ENCODE measurements at places on chromosomes 3 and 15.
A peak's percentile ranks its signal among the peaks of the same experiment; 100 is the strongest.

- DNase-seq, result no peak
Measured at GRCh38 chr3:126527006-126527405, 3.1 kb downstream of the CHST13 start.

DNA sequence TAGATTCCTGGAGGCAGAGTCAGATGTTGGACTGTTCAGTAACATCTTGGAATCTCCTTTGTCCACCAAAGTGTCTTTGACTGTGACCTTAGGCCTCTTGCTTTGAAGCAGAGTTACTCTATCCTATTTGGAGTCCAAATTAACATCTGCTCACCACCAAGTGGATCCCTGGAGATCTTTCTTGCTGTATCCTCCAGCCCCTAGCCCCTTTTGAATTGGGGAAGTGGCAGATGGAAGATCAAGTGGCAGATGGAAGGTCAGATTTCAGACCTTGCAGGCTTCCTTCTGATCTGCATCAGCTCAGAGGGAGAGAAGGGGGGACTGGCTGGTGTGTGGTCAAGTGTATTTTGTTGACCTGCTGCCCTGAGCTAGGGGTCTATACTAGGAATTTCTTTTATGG is 125.0 kb upstream of the ROPN1 start:
- DNase-seq, result no peak

DNA sequence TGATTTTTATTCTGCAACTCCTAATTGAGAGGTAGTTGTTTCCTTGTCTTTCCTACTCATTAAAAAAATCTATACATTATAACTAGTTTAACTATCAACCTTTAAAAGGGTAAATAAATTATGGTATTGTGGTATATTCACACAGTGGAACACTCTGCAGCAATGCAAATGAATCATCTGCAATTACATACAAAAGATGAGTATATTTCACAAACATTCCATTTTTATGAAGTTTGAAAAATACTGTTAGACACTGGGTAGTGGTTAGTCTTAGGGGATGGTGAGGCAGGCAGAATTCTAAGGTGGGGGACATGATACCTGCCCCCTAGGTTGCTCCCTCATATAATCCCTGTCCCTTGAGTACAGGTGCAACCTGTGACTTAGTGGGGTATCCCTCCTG is 44.0 kb upstream of the MAGI1 start:
- DNase-seq, result no peak

- no peak for DNase-seq
Measured at GRCh38 chr3:15743587-15744009, 54.2 kb downstream of the ANKRD28 start.

DNA sequence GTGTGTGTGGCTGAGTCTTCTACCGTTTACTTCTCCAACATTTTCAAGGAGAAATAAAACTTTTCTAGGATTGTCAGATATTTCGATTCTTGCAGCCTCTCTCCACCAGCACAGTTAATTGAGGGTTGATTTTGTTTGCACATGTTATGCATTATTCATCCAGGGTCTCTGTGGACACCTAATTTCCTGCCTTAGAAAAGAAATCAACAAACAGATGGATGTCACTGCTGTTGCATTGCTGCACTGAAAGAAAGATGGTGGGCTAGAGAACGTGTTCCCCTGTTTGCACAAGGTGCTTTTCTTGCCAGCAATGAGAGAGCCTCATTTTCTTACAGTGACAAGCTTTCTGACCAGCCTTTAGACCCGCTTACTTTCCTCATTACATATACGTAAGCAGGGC is 150.0 kb downstream of the CLSTN2 start:
- DNase-seq, result no peak

DNA sequence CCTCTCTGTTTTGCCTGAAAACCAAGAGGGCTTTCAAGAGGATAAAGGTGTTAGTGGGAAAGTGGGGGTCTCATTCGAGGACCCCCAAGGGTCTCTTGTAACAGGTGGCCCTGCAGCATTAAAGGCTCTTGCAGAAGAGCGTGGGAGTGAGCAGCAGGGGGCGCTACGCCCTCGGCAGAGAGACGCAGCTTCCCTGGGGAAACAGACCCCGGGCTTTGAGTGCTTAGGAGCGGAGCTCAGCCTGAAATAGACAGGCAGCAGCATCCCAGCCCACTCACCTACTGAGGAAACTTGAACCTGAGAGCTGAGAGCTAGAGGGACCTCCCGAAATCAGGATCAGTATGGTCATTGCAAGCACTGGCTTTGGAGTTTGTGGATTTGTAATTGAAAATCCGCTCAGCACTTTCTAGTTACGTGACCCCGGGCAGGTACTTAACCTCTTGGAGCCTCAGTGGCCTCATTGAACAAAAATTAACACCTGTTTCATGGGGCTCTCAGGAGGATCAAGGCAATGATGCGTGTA is 25.7 kb downstream of the RPLP1 start:
- peak; percentile 50 for DNase-seq

GRCh38 chr15:73722425-73722824 is 30.7 kb downstream of the INSYN1 start:
- DNase-seq, result no peak

- no peak for DNase-seq
Measured at GRCh38 chr15:56732135-56732885, 999 bp downstream of the ZNF280D start.

GRCh38 chr3:122564155-122564912 is at the start of the genes DTX3L and PARP9:
TSS of gene DTX3L (plus strand) at chr3:122564338. CDS start at chr3:122564427, 89 bp downstream.
TSS of gene PARP9 (minus strand) at chr3:122564300. CDS start at chr3:122559620, 4,680 bp downstream.
- DNase-seq, result peak; percentile 86

DNA sequence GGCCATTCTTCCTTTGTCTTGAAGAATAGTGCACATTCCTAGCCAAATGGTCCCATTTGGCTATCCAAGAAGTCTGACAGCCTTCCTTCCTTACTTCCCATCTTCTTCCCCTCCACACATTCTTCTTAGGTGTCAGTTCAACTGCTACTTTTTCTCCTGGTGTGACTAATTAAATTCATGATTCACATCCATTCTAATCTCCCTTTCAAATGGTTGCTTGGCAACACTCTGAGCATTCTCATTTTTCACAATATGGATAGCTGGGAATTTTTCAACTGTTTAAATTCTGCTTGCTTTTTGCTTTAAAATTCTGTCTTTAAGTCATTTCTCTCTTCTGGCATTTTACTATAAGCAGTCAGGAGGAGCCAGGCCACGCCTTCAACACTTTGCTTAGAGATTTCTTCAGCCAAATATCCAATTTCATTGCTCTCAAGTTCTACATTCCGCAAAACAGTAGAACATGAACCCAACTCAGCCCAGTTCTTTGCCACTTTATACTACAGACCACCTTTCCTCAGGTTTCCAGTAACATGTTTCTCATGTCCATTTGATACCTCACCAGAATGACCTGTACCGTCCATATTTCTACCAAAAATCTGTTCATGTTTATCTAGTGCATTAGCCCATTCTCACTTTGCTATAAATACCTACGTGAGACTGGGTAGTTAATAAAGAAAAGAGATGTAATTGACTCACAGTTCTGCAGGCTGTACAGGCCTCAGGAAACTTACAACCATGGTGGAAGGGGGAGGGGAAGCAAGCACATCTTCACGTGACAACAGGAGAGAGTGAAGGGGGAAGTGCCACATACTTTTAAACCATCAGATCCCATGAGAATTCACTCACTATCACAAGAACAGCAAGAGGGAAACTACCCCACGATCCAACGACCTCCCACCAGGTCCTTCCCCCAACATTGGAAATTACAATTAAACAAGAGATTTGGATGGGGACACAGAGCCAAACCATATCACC is 31.9 kb upstream of the MCF2L2 start:
- no peak for DNase-seq

GRCh38 chr15:88204584-88204983 is 52.0 kb downstream of the NTRK3 start:
- DNase-seq, result no peak

GRCh38 chr3:120839120-120839519 is 68.9 kb upstream of the STXBP5L start:
- DNase-seq, result no peak

DNA sequence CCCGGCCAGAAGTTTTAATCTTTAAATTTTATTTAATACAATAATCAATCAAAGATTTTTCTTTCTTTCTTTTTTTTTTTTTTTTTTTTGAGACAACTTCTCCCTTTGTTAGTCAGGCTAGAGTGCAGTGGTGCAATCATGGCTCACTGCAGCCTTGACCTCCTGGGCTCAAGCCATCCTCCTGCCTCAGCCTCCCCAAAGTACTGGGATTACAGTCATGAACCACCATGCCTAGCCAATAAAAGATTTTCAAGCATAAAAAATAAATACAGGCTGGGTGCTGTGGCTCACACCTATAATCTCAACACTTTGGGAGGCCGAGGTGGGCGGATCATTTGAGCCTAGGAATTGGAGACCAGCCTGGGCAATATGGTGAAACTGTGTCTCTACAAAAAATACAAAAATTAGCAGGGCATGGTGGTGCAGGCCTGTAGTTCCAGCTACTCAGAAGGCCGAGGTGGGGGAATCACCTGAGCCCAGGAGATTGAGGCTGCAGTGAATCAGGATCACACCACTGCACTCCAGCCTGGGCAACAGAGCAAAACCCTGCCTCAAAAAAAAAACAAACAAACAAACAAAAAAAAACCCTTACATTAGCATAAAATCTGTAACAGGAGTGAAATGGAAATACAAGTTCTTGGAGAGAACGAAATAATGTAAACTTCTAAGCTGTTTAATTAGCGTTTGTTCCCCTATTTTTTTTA is 29.1 kb upstream of the SRP14 start:
- no peak for DNase-seq

- no peak for DNase-seq
Measured at GRCh38 chr15:42984493-42985034, 64.0 kb upstream of the TTBK2 start.

- no peak for DNase-seq
Measured at GRCh38 chr3:100395679-100396431, 5.0 kb downstream of the TOMM70 start.

- no peak for DNase-seq
Measured at GRCh38 chr15:65337436-65338070, 33.1 kb downstream of the RNU5B-1 start.

DNA sequence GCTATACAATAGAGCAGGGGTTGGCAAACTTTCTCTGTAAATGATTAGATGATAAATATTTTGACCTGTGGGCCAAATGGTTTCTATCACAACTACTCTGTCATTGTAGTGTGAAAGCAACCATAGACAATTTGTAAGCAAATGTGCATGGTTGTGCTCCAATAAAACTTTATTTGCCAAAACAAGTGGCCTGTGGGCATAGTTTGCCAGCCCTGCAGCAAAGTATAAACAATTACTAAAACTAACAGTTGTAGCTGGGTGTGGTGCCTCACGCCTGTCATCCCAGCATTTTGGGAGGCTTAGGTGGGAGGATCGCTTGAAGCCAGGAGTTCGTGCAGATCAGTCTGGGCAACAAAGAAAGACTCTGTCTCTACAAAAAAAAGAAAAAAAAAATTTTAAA is 61.6 kb downstream of the NBEAL2 start:
- DNase-seq, result no peak

Measured in activated naive CD8-positive, alpha-beta T cell treated with anti-CD3 and anti-CD28 coated beads for 36 hours (primary cell).